ENCODE measurements at places on chromosomes 11 and 22.

DNA sequence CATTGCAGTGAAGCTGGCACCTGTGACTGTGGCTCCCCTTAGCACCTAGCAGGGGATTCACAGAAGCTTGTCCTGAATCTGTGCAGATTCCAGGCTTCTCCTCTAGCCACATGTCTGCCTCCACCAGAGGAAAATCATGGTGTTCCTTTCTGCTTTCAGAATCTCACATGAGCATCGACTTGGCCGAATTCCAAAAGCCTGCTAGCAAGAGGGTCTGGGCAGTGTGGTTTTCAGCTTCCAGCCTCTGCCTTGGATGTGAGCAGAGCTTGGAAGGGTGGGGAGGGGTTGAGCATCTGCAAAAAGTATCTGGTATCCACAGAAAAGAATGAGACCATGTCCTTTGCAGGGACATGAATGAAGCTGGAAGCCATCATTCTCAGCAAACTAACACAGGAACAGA lies 911.1 kb downstream of the TBC1D22A start:
- DNase-seq: no peak

DNA sequence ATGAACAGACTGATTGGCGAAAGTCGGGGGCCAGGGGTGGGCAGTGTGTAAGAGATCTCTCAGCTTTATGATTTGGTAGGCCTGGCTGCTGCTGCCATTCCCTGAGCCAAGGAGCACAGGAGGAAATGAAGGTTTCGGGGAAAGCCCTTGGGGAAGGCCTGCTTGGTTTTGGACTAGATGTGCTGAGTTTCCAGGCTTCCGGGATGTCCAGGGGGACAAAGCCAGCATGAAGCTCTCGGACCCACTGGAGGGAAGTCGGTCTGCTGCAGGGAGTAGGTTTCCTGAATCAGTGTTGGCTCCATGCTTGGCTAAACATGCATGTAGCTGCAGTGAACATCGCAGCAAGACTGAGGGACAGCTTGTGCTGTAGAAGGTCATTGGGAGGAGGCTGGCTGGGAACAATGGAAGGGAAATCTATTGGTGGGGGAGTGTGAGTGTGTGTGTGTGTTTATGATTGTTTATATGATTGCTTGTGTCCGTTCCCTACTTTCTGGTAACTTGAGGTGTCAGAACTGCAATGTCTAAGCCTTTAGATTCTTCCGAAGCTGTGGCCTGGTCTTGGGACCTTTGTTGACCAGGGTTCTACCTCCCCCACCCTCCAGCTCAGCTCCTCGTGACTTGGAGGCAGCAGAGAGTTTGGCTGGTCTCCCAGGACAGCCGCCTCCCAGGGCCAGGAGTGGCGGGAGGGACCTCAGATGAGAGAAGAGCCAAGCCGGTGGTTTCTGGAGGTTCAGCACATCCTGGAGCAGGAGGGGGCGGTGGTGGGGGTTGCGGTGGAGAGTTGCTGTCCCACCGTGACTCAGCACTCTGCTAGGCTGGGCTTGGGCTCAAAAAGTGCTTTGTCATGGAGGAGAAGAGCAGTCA lies 4.0 kb upstream of the FTH1 start:
- no peak for DNase-seq

- no peak for DNase-seq
These were observed 32.4 kb upstream of the SORL1-AS1 start for GRCh38 chr11:121485216-121485615.

DNA sequence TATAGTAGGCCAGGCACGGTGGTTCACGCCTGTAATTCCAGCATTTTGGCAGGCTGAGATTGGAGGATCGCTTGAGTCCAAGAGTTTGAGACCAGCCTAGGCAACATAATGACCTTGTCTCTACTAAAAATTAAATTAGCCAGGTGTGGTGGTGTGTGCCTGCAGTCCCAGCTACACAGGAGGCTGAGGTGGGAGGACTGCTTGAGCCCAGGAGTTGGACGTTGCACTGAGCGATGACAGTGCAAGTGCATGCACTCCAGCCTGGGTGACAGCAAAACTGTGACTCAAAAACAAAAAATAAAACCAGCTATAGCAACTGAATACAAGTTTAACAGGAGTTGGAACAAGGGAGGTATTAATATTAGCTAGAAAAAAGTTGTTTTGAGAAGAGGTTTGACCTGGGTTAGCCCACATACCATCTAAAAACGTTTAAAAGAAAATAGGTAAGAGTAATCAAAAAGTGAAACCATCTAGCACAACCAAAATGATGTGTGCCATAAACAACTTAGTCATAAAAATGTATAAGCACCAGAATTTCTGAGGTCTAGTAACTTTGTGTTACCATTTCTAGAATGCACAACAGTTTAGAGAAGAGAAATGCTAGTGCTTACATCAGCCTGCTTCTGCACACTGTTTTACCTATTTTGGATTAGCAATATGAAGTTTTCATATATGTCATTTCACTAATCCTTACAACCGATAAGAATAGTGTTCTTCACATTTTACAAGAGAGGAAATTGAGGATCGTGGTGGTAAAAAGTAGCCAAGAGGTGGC lies 26.5 kb downstream of the NARS2 start:
- DNase-seq: no peak

DNA sequence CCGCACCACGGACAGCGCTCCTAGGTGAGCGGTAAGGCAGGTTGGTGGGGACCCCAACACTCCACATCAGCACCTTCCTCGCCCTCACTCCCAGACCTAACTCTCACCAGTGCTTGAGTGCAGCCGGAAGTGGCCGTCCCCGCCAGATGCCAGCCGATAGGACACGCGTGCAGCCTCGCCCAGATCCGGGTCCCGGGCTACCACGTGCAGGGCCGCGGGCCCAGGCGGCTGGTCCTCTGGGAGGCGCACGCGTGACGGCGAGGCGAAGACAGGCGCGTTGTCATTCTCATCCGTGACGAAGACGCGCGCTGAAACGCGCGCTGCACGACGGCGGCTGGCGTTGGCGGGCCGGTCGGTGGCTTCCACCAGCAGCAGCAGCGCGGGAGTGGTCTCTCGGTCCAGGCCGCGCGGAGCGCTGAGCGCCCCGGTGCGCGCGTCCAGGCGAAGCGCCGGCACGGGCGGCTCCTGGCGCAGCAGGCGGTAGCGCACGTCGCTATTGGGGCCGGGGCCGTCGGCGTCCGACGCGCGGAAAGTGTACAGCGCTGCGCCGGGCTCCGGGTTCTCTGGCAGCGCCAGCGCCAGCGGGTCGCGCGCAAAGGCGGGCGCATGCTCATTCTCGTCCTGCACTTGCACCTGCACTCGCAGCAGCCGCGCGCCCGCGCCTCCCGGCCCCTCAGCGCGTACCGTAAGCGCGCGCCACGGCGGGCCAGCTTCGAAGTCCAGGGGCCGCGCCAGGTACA lies 10.8 kb upstream of the TPP1 start:
- DNase-seq: no peak

- peak; percentile 78 for DNase-seq
These were observed 2.3 kb downstream of the CASTOR1 start for GRCh38 chr22:30286813-30287647.
